Hepatocyte (in vitro differentiated cells): ENCODE measurements at places on chromosomes 5 and 9. TPM values are rescaled to one million over a fixed set of nuclear protein-coding genes. Genes with fewer than 3 reads are reported as not detected.

- H3K27me3 ChIP-seq = no peaks in the 10 kb centered on the region
- no peaks in the 10 kb centered on the region for H3K36me3 ChIP-seq
- peak overlapping the region; percentile 79 for H3K27ac ChIP-seq
- no peak overlapping the region for H3K4me3 ChIP-seq
Measured at GRCh38 chr5:74630453-74631066, 10.0 kb downstream of the ENC1 start.

- no peaks in the 10 kb centered on the region for H3K27me3 ChIP-seq
- H3K36me3 ChIP-seq = no peaks in the 10 kb centered on the region
- H3K4me3 ChIP-seq = no peak overlapping the region
- H3K4me1 ChIP-seq = peaks cover 12% of the 10 kb centered on the region
- H3K27ac ChIP-seq = no peak overlapping the region
Measured at GRCh38 chr9:91680106-91680505, 256.5 kb upstream of the NFIL3 start.

GRCh38 chr5:150278046-150278730 lies 11.4 kb downstream of the CAMK2A start:
- H3K4me1 ChIP-seq = peaks cover 13% of the 10 kb centered on the region
- no peaks in the 10 kb centered on the region for H3K36me3 ChIP-seq
- no peak for DNase-seq

Gene TEK
- total RNA-seq = 3.9 and 5.6 TPM in 2 replicates

Gene SEMA6A
- 50.0 and 68.6 TPM in 2 replicates for total RNA-seq
